ENCODE measurements at places on chromosomes 13 and 19.

GRCh38 chr13:105725887-105726286 lies 809.6 kb downstream of the EFNB2 start:
- DNase-seq, result no peak

DNA sequence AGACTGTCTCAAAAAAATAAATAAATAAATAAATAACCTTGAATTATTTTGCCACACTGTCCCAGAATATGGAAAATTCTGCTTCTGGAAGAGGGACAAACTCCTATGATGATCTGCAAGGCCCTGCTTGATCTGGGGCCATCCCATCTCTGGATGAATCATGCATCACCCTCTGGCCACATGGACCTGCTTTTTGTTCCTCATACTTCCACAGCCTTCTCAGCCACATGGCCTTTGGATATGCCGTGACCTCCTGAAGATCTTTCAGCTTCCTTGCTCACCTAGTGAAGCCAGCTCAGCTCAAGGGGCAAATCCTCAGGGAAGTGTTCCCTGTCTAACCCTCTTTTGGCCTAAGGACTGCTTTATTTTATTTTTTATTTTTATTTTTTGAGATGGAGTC lies 10.3 kb downstream of the IER2 start:
- no peak for DNase-seq

- no peak for DNase-seq
Observed at GRCh38 chr13:43377149-43377548, 353.8 kb downstream of the DNAJC15 start.

- no peak for DNase-seq
Observed at GRCh38 chr13:105665284-105665683, 870.2 kb downstream of the EFNB2 start.

DNA sequence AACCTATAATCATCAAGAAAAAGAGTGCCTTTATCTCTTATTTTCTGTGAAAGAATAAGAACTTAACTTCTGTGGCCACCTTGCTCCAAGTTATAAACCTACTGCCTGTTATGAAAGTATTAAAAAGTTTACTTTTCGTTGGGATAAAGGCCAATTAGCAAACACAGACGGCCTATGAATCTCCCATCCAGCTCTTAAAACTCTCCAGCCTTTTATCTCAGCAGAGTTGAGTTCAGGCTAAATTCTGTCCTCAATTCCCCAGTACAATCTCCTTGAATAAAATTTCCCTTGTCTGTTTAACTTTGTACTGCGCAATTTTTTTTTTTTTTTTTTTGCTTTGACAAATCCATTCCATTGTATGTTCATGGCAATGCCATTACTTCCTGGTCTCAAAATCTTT lies 1058.4 kb downstream of the SLITRK5 start:
- DNase-seq, result no peak

DNA sequence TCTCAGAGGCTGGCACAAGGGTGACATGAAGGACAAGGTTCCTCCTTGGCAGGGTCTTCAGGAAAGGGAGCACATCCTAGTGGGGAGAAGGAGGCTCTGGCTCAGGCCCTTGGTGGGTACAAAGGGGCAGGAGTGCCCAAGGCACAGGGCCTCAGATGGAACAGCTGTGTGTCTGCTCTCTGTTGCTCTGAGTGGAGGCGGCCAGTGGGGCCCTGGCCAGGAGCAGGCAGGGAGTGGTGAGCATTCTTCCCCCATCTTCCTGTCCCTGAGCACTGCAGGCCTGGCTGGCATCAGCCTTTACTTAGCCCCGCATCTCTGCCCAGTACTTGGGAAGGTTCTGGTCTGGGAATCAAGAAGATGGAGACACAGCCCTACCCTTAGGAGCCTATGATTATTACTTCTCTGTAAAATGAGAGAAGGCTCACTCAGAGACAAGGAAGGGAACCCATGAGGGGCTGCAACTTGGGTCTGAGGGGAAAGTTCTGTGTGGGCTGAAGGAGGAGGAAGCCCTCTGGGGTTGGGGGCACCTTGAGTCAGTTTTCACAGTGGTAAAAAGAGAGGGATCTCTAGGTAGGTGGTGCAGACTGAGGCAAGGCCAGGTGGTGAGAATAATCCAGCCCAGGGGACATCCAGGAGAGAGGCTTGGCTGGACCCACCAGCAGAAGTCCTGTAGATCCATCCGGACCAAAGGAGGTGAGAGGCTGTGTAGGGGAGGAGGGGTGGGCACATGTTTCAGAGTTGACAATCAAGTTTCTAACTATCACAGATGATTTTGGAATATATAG lies 173.5 kb downstream of the TSHZ3 start:
- DNase-seq, result no peak

DNA sequence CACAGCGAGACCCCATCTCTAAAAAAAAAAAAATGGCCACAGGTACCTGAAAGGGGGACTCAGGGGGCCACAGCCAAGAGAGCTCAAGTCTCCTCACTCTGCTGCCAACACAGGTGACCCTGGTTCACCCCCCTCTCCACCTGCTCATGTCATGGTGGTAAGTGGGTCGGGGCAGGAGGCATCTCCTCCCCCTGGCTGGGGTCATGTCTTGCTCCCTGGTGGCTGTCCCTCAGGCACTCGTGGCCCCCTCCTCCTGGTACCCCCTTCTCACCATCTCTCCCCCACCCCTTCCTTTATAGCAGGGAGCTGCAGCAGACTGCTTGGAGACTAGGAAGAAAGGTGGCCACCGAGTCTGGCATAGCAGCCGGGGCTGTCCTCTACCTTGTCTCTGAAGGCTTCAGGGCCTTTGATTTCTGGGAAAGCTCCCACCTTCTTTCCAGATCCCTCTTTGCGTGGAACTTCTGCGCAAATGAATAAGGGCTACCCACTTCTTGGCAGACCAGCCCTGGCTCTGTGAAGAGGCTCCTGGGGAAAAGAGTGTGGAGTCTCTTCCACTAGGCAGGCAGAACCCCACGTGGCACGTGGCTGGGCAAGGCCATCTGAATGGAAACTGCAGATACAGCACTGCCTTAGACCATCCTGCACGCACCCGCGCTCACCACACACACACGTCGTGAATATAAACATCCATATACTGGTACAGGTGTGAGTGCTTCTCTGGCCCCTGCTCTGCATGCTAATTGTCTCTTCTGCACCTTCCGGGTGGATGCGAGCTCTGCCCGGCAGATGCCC lies 20.1 kb upstream of the MIER2 start:
- no peak for DNase-seq

DNA sequence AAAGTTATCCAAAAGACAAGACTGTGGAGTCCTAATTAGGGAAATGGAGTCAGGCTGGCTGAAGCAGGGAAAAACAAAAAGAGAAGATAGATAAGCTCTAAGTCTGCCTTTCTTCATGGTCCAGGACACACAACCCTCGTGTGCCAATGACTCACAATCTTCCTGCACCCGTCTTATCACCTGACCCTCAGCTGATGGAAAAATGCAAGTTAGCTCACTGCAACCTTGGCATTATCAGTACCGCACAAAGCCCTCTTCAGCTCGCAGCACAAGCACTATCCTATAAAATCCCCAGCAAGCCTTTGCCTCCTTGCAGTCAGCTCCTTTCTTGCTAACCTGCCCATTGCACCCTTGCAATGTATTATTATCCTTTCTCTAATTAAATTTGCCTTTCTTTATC lies 4.3 kb downstream of the OR7A5 start:
- no peak for DNase-seq

DNA sequence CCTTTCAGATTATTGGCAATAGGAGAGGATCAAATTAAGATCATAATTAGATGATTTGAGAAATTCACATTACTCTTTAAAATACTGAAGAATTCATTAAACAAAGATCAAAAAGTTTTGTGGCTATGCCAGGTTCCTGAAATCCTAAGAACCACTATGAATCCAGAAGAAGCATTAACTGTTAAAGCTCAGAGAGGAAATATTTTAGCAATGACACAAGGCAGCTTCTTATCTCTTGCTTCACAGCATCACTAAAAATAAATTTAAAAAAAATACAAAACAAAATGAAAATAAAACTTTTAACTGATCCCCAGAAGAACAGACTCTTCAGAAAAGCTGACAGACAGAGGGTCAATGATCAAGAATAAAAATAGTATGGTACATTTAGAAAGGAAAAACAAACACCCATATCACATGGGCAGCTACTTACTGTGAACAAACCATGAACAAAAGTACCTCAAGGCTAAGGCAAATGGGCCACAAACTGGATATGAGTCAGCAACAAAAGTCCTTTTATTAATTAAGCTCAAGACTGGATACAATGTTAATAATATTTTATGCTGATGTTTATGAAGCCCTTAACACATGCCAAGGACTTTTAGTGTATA lies 19.6 kb downstream of the RNF6 start:
- DNase-seq, result no peak

- no peak for DNase-seq
Observed at GRCh38 chr13:22061371-22061805, 390.5 kb downstream of the FGF9 start.

GRCh38 chr19:50242581-50242980 lies 39.2 kb downstream of the MYH14 start:
- no peak for DNase-seq

GRCh38 chr13:45441633-45442032 lies 23.1 kb upstream of the COG3 start:
- DNase-seq, result no peak

GRCh38 chr13:110676595-110677587 lies 29.0 kb downstream of the CARS2 start:
- no peak for DNase-seq

DNA sequence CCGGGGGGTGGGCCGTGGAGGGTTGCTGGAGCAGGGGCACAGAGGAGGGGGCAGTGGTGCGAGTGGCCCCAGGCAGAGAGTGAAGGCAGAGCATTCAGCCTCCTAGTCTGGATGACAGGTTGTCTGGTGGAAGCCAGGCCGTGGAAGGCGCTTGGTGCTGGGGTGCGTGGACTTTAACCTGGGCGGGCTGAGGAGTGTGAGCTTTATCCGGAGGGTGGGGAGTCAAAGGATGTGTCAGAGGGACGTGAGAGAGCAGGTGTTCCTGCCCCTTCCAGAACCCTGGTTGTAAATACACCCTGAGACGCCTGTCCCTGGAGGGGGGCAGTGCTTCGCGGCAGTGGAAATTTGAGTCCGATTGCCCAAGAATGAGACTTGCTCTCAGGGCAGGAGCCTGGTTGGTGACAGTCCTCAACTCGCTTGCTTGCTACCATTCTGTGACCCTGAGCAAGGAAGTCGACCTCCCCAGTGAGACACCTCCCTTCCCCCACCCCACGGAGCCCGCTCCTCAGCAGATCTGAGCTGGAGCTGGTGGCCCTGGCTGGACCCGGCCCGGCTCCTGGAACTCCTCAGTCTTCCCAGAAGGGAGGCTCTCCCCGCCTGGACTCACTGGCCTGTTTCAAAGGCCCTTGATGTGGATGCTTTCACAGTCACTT lies 2.3 kb downstream of the SPPL2B start:
- no peak for DNase-seq

DNA sequence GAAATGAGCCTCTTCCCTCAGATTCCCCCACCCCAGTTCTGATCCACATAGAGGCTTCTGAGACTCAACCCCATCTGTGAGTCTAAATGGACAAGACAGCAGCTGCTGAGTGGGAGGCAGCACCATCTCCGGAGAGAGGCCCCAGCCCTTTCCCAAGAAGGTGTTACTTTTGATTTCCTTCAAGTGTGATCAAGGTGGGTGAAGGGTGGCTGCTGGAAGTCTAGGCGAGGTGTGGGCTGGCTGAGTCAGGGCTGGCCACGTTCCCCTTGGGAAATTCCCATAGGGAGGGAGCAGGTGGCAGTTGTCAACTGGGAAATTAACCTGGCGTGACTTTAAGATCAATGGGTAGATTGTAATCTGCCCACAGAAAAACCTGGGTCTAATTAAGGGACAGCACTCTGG lies 148.0 kb downstream of the FOXO1 start:
- no peak for DNase-seq

DNA sequence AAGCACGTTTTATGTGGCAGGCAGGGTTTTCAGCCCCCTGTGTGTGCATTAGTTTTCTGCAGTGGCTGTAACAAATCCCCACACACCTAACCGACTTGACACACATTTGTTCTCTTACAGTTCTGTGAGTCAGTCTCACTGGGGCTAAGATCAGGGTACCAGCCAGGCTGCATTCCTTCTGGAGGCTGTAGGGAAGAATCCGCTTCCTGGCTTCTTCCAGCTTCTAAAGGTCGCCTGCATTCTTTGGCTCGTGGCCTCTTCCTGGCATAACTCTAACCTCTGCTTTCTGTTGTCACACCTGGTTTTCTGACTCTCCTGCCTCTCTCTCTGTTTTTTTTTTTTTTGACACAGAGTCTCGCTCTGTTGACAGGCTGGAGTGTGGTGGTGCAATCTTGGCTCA lies 6.4 kb downstream of the ELSPBP1 start:
- no peak for DNase-seq

- no peak for DNase-seq
Observed at GRCh38 chr13:99507054-99507453, 5.8 kb downstream of the TM9SF2 start.

- DNase-seq, result no peak
Observed at GRCh38 chr13:61084988-61085387, 330.7 kb downstream of the PCDH20 start.

- DNase-seq, result no peak
Observed at GRCh38 chr13:111659219-111659775, 338.9 kb downstream of the TEX29 start.

DNA sequence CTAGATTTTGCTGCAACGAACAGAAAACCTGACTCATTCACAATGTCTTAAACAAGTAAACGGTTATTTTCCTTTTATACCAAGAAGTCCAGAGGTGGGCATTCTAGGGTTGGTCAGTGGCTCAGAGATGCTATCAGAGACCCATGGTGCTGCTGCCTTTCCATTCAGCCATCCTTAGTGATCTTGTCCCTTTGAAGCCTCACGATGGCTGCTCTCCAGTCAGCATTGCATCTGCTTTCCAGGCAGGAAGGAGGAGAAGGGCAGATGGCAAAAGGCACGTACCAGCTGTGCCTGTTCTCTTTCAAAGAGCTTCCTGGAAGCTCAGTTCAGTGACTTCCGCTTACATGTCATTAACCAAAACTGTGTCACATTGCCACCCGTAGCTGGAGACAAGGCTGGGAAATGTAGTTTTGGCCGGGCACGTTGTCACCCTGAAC lies 30.1 kb downstream of the WDFY2 start:
- no peak for DNase-seq

GRCh38 chr19:44345959-44346358 lies 10.5 kb downstream of the ZNF112 start:
- no peak for DNase-seq

GRCh38 chr13:105336706-105337576 lies 1198.5 kb downstream of the EFNB2 start:
- no peak for DNase-seq

GRCh38 chr13:43260999-43261398 lies 237.6 kb downstream of the DNAJC15 start:
- DNase-seq, result no peak

- DNase-seq, result no peak
Observed at GRCh38 chr13:28582225-28582891, 76.6 kb upstream of the POMP start.

DNA sequence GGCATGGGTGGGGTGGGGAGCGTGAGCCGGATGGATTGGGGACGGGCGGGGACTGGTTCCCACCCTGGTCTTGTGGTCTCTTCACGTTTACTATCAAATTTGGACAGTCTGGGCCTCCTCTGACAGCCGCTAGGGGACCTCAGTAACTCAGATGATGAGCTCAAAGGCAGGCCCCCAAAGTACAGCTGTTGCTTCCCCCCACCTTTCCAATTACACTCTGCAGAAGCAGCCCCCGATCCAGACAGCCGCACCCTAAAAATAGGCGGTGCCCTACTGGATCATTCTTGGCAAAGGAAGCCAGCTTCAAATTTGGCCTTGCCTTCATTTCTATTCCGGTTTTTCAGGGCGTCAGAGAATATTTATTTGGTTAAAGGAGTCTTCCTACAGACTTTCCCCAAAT lies 1.9 kb upstream of the FOXO1 start:
- peak; percentile 44 for DNase-seq

GRCh38 chr13:39315796-39316195 lies 277.5 kb downstream of the NHLRC3 start:
- no peak for DNase-seq

- DNase-seq, result no peak
Observed at GRCh38 chr19:3980353-3981251, 4.7 kb downstream of the EEF2 start.
